GM23248 (cell line): ENCODE measurements at places on chromosomes 5 and 9. TPM values are rescaled to one million over a fixed set of nuclear protein-coding genes. Genes with fewer than 3 reads are reported as not detected.
A peak's percentile ranks its signal among the peaks of the same experiment; 100 is the strongest.

- no peaks in the 10 kb centered on the region for H3K4me1 ChIP-seq
- no peaks in the 10 kb centered on the region for H3K27me3 ChIP-seq
- no peaks in the 10 kb centered on the region for H3K36me3 ChIP-seq
- no peak overlapping the region for H3K27ac ChIP-seq
Measured at GRCh38 chr5:24817966-24818365, 173.2 kb upstream of the CDH10 start.

GRCh38 chr5:25119650-25120049 is 474.9 kb upstream of the CDH10 start:
- no peak overlapping the region for H3K4me3 ChIP-seq
- H3K4me1 ChIP-seq: no peaks in the 10 kb centered on the region
- DNase-seq: peak; percentile 47
- no peaks in the 10 kb centered on the region for H3K27me3 ChIP-seq

DNA sequence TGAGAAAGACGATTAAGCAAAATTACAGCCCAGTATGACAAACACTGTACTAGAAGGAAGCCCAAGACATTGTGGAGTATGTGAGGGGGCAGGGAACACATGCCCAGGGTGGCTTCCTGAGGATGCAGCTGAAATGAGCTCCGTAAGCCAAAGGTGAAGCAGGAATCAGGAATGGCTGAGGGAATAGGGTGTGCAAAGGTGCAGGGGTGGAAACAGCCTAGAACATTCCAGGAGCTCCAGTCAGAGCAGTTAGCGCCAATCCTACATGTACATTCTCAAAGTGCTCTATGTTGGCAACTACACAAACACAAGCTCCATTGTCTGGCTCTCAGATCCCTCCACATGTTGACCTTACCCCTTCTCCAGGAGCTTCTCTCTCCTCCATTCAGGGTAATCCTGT is 257.9 kb downstream of the MAN2A1 start:
- DNase-seq: no peak
- H3K27me3 ChIP-seq: peaks cover 18% of the 10 kb centered on the region
- H3K36me3 ChIP-seq: no peaks in the 10 kb centered on the region
- H3K4me3 ChIP-seq: no peak overlapping the region
- no peaks in the 10 kb centered on the region for H3K4me1 ChIP-seq

DNA sequence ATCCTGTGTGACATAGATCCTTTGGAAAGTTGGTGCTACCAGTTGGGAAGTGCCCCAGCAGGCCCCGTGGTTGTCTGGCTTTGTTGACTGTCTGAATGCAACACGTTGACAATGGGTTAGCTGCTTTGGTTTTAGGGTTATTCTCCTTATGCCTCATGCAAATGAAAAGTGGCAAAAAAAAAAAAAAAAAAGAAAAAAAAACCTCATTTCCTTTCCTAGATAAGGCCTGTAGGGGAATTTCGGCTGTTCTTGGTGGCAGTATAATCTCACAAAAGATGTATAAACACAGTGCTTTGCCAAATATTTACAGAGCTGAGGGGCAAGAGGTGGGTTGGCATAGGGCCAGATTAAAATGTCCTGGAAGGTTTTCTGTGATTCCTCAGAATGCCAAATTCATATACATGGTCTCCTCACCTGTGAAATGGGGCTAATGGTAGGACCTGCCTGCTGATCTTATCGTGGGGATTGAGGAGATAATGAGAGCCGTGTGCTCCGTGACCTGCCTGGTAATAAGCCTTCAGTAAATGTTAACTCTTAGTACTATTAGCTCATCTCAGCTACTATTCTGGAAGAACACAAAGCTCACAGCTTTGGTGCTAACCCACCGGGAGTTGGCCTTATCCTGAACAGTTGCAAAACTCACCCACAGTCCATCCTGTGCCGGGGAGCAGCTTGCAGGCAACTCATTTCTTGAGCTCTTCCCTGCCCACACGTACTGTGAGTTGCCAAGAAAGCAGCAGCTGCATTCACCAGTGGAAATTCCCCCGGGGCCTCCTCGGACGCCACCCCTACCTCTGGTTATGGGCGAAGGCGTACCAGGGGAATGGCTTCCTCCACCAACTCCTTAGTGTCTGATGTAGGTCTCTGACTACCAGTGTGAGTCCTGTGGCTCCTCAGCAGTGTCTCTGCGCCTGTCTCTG is 220.3 kb downstream of the NR3C1 start:
- no peaks in the 10 kb centered on the region for H3K27me3 ChIP-seq
- DNase-seq: peak; percentile 35
- H3K36me3 ChIP-seq: no peaks in the 10 kb centered on the region
- no peaks in the 10 kb centered on the region for H3K4me1 ChIP-seq
- H3K4me3 ChIP-seq: no peak overlapping the region
- no peak overlapping the region for H3K27ac ChIP-seq

DNA sequence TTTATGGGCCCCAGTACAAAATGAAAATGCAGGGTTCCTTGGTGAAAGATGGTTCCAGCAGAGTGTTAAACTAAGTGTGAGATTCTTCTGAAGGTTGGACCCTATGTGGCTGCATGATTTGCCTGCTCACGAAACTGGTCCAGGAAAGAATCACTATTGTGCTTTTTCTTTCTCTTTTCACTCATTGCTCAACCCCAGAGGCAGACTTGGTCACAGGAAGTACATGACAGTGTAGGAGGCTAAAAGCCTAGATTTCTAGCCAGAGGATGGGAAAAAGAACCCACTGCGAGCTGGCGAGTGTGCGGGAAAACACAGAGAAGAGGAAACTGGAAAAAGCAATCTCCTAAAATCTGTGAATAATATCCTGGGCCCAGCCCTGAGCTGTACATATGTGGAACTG is 18.6 kb downstream of the SLC36A2 start:
- H3K4me1 ChIP-seq: no peaks in the 10 kb centered on the region
- DNase-seq: no peak
- no peaks in the 10 kb centered on the region for H3K36me3 ChIP-seq

- DNase-seq: no peak
- no peaks in the 10 kb centered on the region for H3K27me3 ChIP-seq
- no peak overlapping the region for H3K27ac ChIP-seq
- H3K4me3 ChIP-seq: no peak overlapping the region
- H3K36me3 ChIP-seq: no peaks in the 10 kb centered on the region
Measured at GRCh38 chr5:64214132-64214531, 48.5 kb downstream of the RNF180 start.

DNA sequence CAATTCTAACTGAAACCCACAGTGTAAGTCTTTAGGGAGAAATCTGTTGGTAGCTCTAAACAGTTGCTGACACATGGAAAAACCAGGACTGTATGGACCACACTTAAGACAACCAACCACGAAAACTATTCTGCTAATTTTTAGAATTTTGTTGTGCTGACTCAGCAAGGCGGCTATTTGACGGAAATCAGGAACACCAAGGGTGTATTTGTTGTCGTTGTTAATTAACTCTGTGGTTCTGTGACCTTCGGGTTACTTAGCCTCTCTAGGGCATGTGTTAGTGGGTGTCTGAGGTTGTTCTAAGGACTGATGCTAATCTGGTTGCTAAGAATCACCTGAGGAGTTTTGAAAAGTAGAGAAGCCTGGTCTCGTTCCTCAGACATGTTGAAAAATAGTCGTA is 79.2 kb downstream of the ATP10B start:
- DNase-seq: no peak
- no peaks in the 10 kb centered on the region; the same call in 1 of the 2 replicates for H3K27me3 ChIP-seq
- H3K36me3 ChIP-seq: no peaks in the 10 kb centered on the region
- H3K27ac ChIP-seq: no peak overlapping the region
- no peaks in the 10 kb centered on the region for H3K4me1 ChIP-seq

DNA sequence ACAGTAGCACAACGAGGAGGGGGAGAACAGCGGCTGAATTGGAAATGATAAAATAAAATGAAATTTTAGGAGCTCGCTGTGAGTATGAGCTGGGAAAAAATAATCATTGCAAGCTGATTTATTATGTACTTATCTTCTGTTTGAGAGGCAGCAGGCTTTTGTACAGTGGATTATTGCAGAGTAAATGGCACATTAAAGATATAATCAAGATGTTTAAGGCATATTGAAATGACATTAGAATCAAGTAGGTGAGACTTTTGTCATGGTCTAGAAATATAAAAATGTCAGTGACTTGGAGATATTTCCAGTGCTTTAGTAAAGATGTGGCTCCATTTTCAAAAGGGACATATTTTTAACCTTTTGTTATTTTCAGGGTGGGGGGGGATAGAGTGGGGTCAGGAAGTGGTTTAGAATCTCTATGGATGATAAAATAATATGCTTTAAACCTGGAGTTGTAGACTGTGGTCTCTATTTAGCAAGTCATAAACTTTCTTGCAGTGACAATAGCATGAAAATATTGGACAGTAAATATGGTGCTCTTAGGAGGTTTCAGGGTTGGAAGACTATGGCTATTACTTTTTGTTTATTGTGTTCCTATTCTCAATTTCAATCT is 46.8 kb downstream of the PTTG1 start:
- H3K27me3 ChIP-seq: no peaks in the 10 kb centered on the region
- DNase-seq: no peak
- H3K27ac ChIP-seq: no peak overlapping the region
- no peaks in the 10 kb centered on the region for H3K36me3 ChIP-seq
- H3K4me1 ChIP-seq: peaks cover 29% of the 10 kb centered on the region

OR1Q1 gene
- total RNA-seq: not detected in 2 replicates

CATSPER3 gene
- total RNA-seq: 0.11 TPM in 1 of 2 replicates, not detected in the other

FOXD4L4 gene
- not detected in 2 replicates for total RNA-seq

ZNF189 gene
- 10.2 and 16.6 TPM in 2 replicates for total RNA-seq

CDO1 gene
- 0.89 and 4.3 TPM in 2 replicates for total RNA-seq

C5orf58 gene
- total RNA-seq: not detected in 2 replicates
